Renal cortical epithelial cell (primary cell): ENCODE measurements at places on chromosomes 2 and 18.
A peak's percentile ranks its signal among the peaks of the same experiment; 100 is the strongest.

DNA sequence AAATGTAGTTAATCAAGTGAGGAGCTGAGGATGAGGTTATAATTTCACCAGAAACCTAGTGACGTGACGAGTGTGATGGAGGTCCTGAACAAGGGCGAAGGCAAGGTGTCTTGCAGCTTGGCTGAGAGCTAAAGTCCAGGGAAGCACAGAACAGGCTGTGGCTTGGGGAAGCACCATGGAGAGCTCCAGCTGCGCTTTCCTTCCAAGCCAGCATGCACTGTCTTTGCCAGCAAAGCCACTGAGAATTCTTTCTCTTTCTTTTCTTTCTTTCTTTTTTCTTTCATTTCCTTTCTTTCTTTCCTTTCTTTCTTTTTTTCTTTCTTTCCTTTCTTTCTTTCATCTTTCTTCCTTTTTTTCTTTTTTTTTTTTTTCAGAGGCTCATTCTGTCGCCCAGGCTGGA is 239.3 kb downstream of the FBXO15 start:
- DNase-seq = peak; percentile 15

GRCh38 chr2:180473456-180473855 is 466.4 kb upstream of the CWC22 start:
- no peak for DNase-seq

DNA sequence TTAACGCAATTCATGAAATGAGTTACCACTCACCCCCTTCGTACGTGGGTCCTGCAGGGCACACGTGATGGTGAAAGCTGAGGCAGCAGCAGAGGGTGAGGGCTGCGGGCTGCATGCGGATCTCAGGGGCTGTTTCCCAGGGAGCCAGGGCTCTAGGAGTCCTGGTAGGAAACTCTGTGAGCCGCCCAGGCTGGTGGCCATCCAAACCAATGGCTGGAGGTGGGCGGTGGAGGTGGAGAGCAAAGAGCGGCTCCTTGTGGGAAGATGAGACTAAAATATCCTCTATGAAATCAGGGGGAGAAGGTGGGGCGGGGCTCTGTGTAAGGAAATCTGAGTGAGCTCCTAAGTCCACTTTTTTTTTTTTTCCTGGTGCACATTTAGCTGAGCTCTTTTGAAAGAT is 120.1 kb upstream of the SLC1A4 start:
- no peak for DNase-seq

- no peak for DNase-seq
Observed at GRCh38 chr2:232211743-232212686, 166.5 kb upstream of the ALPP start.

DNA sequence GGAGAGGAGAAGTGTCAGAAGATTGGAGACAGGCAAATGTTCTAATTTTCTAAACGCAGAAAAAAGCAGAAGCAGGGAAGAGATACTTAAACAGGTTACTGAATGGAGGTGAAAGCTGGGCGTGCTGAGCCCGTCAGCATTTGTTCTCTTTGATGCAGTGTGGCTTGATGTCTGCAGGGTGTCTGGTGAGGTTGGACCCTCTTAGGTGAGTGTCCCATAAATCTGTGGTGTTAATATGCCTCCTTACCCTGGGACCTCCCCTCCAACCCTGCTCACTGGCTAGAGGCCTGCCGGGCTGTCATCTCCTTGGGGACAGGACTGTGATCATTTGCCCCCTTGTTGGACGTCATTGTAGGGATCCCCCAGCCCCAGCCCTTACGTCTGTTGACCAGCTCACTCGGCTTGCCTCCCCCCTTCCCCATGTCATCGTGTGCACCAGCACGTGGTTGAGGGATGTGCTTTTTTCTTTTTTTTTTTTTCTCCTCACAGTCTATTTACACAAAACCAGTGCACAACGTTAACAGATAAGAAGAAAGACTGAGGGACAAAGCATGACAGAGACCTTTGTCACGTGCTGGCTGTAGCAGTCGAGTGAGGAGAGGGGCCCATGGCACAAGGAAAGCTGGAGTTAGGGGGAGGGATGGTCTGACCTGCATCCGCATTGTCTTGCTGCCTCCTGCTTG is 56.4 kb downstream of the NCK2 start:
- no peak for DNase-seq

GRCh38 chr2:223055140-223055539 is 3.1 kb downstream of the KCNE4 start:
- no peak for DNase-seq

DNA sequence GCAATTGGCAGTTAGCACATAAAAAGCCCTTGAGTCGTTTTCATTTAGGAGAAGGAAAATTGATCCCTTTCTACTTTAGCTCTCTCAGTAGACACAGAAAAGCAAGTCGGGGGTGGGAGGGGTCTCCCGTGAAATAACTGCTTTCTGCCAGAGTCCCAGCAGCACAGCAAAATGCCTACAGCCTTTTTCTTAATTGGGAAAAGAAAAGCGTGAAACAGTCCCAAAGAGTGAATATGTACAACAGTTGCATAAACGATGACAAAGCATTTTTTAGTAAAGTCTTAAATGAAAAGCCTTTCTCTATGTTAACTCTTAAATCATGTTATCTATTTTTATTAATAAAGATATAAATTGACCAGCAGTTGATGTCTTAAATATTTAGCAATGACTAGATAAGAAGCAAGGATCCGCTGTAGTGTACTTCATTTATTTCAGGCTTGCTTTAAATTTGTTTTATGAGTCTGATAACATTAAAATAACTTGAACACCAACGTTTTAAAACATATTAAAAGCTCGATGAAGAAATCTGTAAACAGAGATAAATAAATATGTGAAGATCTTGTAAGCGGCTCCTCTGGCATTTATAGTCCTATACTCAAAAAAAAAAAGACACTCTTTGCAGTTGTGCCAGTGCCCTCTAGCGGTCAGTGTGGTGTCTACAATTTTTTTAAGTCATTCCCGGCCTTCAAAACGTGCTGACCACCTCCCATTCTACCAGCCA is 42.3 kb upstream of the ATIC start:
- peak; percentile 74 for DNase-seq

DNA sequence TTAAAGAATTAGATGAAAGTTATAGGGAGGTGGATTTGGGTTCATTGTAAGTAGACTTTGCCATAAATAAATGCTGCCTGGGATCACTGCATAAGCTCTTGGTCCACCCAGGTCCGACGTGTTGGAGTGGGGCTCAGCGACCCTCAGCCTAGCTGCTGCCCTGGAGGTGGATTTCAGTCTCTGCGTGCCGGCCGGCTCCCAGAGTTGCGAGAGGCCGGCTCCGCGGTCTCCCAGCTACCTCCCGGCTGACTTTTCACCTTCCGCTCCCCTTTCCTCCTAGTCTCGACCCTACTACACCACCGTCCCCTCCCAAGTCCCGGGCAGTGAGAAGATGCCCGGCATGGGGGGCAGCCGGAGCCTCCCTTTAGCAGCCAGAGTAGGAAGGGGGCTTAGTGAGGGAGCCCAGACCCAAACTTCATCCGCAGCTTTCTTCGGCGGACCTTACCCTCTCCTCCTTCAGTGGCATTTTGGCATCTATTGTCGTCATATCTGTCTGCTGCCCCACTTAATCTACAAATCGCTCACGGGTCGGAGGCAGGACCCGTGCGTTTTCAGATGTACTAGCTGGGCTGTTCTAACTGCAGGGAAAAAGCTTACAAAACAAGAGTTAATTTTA is 8.1 kb downstream of the EMX1 start:
- no peak for DNase-seq

DNA sequence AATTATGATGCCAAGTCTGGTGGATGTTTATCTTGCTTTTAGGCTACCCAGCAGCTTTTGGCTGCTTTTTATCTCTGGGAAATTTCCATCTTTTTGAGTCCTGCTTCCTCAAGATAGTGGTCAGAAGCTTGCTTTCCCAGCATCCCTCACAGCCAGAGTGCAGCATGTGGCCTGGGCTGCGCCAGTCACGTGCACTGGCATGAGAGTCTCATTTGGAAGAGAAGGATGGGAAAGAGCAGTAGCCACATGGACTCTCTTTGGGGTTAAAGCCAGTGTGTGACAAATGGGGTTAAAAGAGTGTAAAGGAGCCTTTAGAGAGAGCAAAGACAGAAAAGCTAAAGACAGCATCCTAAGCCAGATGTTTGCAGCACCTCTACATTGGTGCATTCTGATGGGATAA is 12.7 kb downstream of the GPR39 start:
- DNase-seq = no peak

DNA sequence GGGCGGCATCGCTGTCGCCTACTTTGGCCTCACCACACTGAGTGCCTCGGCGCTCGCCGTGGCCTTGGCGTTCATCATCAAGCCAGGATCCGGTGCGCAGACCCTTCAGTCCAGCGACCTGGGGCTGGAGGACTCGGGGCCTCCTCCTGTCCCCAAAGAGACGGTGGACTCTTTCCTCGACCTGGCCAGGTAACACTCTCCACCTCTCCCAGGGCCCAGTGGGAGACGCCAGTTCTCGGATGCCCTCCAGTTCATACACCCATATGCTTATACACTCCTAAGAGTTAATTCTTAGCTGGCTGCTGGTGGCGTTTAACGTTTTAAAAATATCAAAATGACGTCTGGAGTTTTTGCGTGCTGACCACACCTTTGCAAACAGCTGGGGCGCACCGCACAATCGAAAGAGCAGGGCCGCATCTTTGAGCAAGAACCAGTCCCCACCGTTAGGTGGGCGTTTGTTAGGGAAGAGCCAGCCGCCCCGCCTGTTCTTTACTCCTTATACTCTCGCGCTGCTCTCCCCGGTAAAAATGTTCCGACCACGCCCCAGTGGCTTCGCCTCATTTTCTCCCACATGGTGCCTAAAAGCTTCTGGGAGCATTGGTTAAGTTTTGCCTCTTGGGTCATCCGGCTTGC is 899 bp downstream of the SLC1A4 start:
- DNase-seq = no peak

GRCh38 chr2:60298006-60298696 is 255.3 kb downstream of the BCL11A start:
- no peak for DNase-seq

- peak; percentile 15 for DNase-seq
Observed at GRCh38 chr18:51668101-51668500, 470.6 kb upstream of the MEX3C start.

DNA sequence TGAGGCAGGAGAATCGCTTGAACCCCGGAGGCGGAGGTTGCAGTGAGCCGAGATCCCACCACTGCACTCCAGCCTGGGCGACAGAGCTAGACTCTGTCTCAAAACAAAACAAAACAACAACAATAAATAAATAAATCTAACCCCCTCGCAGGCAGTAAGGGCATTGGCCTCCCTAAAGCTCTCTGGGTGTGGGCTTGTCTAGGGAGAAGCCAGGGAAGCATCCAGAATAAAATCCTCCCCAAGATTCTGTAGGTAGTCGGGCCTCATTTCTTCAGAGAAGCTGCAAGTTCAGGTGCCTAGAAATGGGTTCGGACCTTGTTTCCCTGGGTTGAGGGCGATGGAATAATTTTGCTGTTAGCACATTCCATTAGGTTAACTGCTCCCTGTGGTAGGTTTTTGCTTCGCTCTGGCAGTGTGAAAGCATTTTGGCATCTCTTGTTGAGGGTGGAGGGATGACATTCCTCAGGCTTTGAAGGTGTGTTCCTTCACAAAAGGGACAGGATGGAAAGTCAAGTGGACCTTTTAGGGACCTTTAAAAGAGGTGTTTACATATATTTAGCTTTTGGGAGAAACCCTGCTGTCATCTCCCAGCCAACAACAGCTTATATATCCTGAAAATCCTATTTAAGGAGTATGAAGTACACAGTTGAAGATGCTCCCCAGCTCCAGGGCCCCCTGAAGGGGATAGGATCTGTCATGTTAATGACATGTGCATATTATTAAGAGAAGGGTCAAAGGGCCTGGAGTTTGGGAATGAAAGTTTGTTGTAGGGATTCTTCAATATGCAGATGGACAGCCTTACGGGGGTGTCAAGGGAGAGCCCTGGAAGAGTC is 17.7 kb downstream of the MYCN start:
- no peak for DNase-seq
